ENCODE measurements at places on chromosomes 2 and 18.

DNA sequence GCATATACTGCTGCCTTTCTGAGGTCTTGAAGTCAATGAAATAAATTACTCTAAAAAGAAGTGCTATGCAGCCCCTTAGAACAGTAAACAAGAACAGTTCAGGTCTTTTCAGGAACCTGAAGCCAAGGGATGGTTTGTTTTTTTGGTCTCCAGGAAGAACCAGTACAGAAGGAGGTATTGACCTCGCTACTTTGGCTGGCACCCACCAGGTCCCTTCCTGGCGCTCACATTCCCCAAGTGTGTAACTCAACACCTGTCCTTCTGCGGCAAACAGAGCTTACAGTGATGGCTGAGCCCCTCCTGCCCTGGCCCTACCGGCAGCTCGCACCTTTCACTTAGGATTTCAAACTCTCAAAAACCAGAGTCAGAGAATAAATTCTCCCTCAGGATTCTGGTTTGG lies 51.9 kb downstream of the SETBP1 start:
- DNase-seq: no peak
- no peak overlapping the region for H3K4me3 ChIP-seq
- peaks cover 2% of the 10 kb centered on the region for H3K27me3 ChIP-seq
- peak overlapping the region; percentile 88 for H3K27ac ChIP-seq
- H3K36me3 ChIP-seq: no peaks in the 10 kb centered on the region

DNA sequence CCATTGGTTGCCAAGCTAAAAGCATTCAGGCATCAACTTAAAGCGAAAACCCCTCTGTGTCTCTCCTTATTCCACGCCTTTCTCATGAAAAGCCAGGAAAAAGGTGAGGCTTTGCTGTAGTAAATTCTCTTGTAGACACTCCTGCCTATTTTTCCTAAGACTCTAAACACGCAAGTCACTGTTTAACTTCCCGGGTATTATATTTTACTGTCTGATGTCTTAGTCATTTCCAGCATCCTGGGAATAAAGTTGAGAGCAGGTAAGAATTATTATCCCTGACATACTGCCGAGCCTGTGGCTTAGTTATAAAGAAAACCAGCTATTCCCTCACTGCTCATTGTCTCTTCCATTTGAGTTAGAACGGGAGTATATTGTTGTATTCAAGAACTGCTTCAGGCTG lies 112.4 kb upstream of the GATA6 start:
- no peaks in the 10 kb centered on the region for H3K27me3 ChIP-seq
- H3K4me1 ChIP-seq: no peaks in the 10 kb centered on the region
- no peaks in the 10 kb centered on the region for H3K36me3 ChIP-seq
- no peak overlapping the region for H3K27ac ChIP-seq

DNA sequence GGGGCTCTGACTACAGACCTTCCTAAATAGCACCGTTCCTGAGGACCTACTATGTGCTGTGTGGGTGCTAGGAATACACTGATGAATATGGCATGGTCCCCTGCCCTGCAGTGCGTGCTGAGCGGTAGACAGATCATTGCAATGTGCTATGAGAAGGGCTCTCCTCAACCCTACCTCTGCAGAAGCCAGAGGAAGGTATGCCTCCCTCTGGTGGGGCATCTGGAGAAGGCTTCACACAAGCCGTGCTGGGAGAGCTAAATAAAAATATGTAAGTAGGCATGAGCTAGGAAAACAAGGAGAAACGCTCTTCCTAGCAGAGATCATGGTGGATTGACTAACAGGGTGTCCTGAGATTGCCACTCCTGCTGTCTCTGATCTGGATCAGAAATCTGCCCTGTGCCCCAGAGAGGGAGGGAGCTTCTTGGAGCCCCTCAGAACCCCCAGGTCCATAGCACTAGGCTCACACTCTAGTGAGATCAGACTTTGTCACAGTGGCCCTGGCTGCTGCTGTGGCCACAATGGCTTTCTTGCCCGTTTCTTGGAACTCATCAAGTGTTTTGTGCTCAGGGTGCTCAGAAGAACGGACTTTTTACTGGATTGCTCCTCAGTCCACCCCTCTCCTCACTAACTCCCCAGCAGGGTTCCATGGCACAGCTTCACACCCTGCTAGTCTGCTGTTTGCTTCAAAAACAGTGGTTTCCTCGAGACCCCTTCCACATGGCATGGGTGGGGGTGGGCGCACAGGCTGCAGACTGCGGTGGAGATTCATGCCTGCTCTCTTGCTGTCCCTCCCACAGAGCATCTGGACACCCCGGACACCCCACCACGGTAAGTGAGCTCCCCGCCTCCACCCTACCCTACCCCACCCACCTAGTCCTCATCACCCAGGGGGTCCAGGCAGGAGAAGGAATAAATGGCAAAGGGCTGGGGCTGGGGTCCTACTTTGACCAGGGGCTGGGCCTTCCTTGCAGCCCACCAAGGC lies 14.2 kb downstream of the SIGLEC15 start:
- no peak overlapping the region for H3K27ac ChIP-seq
- DNase-seq: no peak

GRCh38 chr2:45879406-45879805 lies 227.9 kb downstream of the PRKCE start:
- peaks cover 4% of the 10 kb centered on the region for H3K27me3 ChIP-seq
- peaks cover 13% of the 10 kb centered on the region for H3K36me3 ChIP-seq
- peak; percentile 23 for DNase-seq
- no peak overlapping the region for H3K4me3 ChIP-seq
- peaks cover 26% of the 10 kb centered on the region for H3K4me1 ChIP-seq
- H3K27ac ChIP-seq: peak overlapping the region; percentile 72

DNA sequence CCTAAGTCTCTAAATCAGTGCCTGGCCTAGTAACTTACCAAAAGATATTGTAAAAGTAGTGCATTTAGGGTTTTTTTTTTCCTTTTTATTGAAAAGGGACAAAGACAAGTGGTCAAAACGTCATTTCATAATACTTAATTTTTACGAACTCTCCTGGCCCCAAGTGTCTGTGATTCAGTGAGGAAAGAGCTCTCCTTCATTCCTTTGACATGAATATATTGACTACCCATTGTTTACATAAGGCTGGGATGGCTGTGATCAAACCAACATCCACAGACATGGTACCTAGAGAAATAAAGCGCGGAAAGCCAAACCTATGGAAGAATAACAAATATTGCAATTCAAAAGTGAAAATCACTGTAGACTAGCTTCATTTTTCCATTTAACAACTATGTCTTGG lies 198.4 kb downstream of the BABAM2 start:
- H3K4me1 ChIP-seq: no peaks in the 10 kb centered on the region
- no peak overlapping the region for H3K4me3 ChIP-seq
- no peak overlapping the region for H3K27ac ChIP-seq
- DNase-seq: no peak
- no peaks in the 10 kb centered on the region for H3K36me3 ChIP-seq
- H3K27me3 ChIP-seq: no peaks in the 10 kb centered on the region

GRCh38 chr2:4597400-4597799 lies 894.0 kb downstream of the DCDC2C start:
- peaks cover 4% of the 10 kb centered on the region for H3K27me3 ChIP-seq
- no peaks in the 10 kb centered on the region for H3K36me3 ChIP-seq
- no peak for DNase-seq
- H3K4me1 ChIP-seq: peaks cover 29% of the 10 kb centered on the region
- peak overlapping the region; percentile 15 for H3K4me3 ChIP-seq

Measured in glutamatergic neuron (in vitro differentiated cells).